Cerebellar cortex (tissue), 1 donor: ENCODE measurements at places on chromosomes 16 and 17.
A peak's percentile ranks its signal among the peaks of the same experiment; 100 is the strongest.

GRCh38 chr17:35064516-35065215 is 1.2 kb upstream of the RFFL start:
- DNase-seq: no peak

DNA sequence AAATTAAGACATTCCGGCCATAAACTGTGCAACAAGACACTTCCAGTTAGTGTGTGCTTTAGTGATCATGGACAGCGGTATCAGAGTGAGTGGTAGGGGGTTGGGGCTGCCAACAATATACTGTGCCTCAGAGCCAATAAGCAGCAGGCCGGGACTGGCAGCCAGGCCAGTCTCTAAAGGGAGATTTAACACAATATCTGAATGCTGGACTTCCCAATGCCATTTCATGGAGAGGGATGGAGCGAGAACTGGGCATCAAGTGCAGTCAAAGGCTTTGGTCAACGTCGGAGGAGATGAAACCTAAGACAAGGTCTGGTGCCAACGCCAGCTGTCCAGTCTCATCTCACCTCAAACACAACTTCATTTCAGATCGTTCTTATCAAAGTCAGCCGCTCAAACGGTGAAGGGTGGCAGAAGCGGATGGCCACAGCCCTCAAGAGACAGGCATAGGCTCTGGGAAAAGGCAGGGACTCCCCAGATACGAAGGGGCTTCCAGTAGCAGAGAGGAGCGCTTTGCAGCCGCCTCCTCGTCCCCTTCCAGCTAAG is 935 bp downstream of the USP32 start:
- peak; percentile 69 for DNase-seq

- no peak for DNase-seq
Observed at GRCh38 chr17:72646176-72646575, 446.3 kb downstream of the SLC39A11 start.

DNA sequence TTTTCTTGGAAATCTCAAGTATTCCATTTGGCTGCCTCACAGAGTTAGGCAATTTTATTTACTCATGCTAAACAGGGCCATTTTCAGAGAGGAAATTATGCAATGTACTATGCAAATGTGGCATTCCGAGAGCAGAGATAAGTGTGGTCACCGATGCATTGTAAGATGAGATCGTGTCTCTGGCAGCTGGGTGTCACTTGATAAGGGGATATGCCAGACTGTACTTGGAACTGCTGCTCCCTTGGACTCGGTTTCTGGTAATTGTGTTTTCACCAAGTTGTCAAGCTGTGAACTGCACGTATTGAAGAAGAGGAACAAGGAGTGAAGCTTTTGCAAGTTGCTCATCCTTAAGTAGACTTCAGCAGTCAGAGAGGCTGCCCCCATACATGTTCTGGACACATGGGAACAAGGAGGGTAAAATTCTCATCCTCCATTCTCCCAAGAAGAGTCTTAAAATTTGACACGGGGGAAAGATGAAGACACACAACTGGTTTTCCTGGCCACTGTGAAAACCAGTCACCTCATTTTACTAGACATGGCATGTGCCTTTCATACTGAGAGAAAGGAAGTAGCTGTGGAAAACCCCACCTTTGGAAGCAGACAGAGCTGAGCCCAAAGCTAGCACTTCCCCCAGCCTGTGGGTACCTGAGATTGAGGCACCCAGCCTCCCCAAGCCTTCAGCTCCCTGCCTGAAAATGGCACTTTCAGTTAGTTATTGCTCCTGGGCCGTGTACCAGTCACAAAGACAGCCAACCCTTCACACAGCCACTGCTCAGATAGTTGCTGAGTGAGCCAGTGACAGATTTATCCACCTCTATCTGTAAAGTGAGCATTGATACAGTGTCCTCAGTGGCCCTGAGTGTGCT is 150.7 kb downstream of the SOCS1 start:
- DNase-seq: no peak

DNA sequence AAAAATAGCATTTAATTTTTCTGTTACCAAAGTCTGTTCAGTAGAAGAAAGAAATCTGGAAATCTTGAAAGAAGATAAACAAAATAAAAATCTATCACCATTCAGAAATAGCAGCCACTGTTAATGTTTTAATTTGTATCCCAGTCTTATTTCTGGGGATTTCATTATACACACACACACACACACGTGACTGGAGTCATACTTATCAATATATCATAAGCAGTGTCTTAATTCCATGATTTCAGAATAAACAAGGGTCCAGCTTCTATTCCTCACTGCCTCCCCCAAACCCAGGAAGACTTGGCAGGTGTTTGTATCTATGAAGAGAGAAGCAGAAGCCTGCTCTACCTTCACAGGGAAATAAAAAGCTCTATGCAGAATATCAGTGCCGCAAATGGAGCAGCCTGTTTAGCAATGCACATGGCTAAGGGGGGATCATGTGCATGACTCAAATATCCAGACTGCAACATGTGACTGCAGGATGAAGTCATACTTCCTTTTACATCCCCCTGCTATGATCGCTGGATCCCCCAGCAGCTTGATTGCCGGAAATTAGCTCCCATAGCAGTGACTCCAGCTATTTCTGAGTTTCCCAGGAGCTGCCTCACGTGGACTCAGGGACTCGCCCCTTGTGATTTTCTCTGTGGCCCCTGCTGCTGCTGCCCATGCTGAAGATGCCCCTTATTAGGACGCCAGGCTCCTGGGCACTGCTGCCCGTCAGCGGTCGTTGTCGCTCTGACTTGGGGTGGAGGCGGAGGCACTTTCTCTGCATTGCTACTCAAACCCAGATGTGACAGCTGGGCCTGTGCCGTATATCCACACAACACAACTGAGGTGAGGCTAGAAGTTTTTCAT is 341.0 kb downstream of the CPPED1 start:
- no peak for DNase-seq

- DNase-seq: no peak
Observed at GRCh38 chr16:76913046-76913445, 277.9 kb upstream of the MON1B start.

DNA sequence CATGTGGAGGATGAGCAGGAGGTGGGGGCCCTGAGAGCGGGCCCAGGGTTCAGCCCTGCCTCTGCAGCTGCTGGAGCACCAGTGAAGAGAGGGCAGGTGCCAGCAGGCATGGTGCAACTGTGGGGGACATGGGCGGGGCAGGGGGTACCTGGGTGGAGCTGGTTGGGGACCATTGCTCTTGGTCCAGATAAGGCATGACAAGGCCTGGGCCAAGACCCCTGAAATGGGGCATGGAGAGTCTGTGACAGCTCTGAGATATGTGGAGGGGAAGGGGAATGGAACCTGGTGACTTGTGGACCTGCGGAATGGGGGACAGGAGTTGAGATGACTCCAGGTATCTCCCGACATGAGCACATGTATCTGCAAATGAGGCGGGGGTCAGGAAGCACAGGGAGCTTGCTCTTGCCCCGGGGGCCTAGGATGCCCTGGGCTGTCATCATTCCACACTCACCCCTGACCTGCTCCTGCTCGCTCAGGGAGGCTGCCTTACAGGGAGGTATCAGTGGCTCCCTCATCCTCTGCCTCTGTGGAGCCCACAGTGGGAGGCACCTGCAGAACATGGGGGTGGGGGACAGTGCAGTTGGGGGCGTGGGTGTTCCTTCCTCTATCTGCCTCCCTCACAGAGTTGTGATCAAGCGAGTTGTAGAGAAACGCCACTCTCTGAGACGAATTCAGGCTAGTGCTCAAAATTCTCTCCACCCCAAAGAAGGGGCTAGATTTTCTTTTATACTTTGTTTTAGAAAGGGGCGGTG is 40.2 kb downstream of the TMEM235 start:
- no peak for DNase-seq

DNA sequence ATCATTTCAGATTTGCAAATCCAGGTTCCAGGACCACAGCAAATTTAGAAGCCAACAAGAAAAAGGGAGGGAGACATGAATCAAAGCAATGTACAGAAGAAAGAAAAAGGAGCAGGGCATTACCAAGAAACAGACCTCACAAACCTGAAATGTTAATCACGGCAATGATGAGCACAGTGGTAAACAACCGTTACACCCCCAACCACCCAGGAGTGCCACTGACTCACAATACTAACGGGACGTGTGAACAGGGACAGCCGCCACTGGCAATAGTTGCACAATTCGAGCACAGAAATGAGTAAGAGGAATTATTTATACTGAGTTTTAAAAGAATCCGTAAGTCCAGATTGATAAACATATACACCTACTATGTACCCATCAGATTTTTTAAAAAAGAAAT is 13.8 kb downstream of the USP22 start:
- no peak for DNase-seq

- DNase-seq: no peak
Observed at GRCh38 chr16:65739518-65739917, 617.7 kb upstream of the CDH11 start.

DNA sequence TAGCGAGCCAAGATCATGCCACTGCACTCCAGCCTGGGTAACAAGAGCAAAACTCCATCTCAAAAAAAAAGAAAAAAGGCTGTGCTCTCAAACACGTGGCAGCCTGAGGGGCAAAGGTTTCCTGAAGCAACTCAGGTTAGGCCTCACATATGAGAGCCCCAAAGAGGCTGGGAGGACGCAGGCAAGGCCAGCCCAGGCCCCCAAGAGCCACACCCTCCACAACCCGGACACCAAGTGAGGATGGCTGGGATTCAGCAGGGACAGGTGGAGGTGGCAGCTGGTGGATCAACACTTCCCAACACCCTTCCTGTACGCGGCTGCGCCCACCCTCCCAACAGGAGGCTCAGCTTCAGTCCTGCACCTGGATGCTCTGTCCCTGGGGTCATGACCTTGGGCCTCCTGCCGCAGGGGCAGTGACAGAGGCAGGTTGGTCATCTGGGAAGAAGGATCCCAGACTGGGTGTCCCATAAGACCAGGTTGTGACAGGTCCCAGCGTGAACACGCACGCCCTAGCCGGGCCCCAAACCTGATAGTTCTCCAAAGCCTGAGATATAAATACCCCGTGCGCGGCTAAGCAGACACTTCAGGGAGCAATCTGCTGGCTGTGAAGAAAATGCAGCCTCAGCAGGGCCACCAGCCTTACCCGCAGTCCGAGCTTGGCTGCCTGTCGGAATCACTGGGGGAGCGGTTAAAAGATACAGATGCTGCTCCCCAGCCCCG is 78.1 kb downstream of the TIMM22 start:
- DNase-seq: no peak

- no peak for DNase-seq
Observed at GRCh38 chr17:57151798-57152197, 66.8 kb downstream of the AKAP1 start.

- no peak for DNase-seq
Observed at GRCh38 chr17:37388266-37388665, 12.5 kb downstream of the C17orf78 start.

- DNase-seq: no peak
Observed at GRCh38 chr16:14613991-14614390, 16.1 kb downstream of the PARN start.

- DNase-seq: peak; percentile 49
Observed at GRCh38 chr17:27888945-27889344, 4.2 kb downstream of the LYRM9 start.

DNA sequence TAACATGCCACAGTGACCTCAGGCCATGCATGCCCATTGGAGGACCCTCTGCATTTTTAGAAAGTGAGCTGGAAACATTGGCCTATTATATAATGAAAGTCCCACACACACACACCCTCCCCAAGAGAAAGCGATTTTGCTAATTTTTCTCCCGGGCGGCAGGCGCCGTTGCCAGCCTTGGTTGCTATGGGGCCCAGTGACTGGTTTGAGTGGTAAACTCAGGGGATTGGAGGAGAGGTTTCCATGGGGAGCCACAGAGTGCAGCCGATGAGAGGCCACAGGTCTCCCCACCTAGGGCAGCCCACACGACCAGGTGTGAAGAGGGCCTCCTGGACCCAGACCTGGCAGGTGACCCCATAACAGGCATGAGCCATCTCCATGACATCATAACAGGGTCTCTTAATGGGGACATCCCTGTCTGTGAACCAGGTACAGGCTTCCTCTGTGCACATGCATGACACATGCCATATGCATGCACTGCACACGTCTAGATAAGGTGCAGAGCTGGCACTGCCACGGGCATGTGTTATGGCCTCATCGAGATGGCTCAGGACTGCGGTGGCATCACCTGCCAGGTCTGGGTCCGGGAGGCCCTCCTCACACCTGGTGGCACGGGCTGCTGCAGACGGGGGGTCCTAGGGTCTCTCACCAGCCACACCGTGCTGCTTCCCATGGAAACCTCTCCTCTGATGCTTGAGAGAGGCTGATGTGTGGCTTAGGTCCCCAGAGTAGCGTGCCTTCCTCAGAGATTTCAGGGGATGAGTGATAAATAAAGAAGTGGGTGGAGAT is 144.1 kb downstream of the RBFOX3 start:
- no peak for DNase-seq

GRCh38 chr16:67526149-67526791 is 2.4 kb upstream of the RIPOR1 start:
- DNase-seq: no peak

- no peak for DNase-seq
Observed at GRCh38 chr17:77700165-77700881, 258.2 kb upstream of the TNRC6C start.

DNA sequence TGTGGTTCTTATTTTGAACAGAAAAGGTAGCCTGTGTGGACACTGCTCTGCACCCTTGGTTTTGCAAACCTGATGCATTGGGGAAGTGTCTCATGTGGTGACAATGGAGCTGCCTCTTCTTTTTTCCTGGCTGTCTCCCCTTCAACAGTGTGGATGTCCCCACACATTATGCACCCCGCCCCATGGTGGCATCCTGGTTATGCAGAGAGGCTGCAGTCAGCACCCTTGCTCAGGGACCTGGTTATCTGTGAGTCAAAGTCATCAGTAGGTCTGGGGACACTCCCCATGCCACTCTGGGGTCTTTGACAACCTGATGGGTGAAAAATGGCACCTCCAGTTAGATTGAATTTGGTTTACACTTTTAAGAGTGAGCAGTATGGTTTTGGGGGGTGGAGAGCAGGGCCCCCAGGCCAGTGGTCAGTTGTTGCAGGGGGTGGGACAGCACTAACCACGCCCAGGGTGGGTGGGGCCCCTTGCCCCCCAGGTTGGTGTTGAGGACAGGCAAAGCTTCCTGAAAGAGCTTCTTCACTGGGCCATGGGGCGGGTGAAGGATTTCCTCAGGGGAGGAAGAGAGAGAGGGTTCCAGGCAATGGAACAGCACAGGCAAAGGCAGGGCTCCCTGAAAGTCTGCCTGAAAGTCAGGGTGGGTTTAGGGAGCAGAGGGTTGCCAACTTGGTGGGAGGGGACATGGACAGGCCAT is 24.6 kb upstream of the KCNJ12 start:
- DNase-seq: no peak

DNA sequence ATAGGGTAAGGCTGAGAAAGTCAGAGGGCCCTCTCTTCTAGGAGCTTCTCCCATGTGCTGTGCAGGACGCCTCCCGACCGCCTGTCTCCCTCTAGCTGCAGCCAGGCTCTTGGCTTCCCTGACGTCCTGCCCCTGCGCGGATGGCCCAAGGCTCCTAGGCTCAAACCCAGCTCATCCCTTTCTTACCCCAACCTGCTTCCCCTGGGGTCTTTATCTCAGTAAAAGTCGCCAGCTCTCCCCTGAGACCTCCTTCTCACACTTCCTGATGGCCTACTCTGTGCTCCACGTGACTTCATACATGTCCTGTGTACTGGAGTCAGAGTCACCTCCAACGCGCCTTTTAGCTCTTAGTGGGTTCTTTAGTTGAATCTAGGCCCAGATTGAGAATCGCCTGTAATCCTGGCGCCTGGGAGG is 1.1 kb upstream of the ZNF747 start:
- DNase-seq: peak; percentile 56
